ENCODE measurements at places on chromosomes 7 and 10. TPM values are rescaled to one million over a fixed set of nuclear protein-coding genes. Genes with fewer than 3 reads are reported as not detected.
A peak's percentile ranks its signal among the peaks of the same experiment; 100 is the strongest.

SPACDR gene
- not detected for total RNA-seq

GRCh38 chr7:37674531-37674930, 9.0 kb upstream of the GPR141 start:
- no peak for DNase-seq

ASZ1 gene
- not detected for total RNA-seq

DNA sequence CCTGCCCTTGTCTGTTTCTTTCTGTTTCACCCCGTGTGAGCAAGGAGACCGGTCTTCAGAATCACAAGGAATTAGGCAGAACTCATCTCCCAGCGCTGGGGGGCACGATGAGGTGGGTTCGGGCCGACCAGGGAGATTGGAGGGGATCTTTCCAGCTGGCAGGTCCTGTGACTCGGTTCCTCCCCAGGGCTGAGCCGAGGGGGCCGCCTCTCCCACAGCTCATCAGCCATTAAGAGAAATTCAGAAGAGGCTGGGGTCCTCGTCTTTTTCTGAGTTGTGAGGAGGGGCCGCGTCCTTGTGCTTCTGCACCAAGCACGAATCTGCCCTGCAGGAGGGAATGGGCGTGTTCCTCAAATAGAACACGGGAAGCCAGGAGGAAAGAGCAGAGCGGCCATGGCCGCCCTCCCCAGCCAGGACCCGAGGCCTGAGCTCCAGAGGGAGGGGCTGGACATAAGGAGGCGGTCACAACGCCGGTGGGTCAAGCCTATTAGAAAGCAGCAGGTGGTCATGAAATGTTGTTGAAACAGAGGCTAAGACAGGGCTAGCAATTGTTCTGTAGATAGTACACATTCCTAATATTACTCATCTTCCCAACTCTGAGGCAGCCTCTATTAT, 125.3 kb downstream of the ADARB2 start:
- DNase-seq, result no peak

CALD1 gene
- 411 TPM for total RNA-seq

TACC2 gene
- total RNA-seq, result 11.2 TPM

GRCh38 chr10:104807581-104808310, 166.7 kb downstream of the SORCS3 start:
- DNase-seq, result no peak

- no peak for DNase-seq
Observed at GRCh38 chr10:14056610-14057332, 274.0 kb downstream of the FRMD4A start.

GRCh38 chr7:94882891-94883290, 24.5 kb upstream of the PPP1R9A start:
- no peak for DNase-seq

GRCh38 chr10:131312478-131312836, 936 bp upstream of the TCERG1L start:
- DNase-seq, result no peak

GRCh38 chr7:45148653-45148973, 9.0 kb upstream of the RAMP3 start:
- no peak for DNase-seq

- no peak for DNase-seq
Observed at GRCh38 chr7:47330026-47330425, 251.9 kb downstream of the TNS3 start.

DNA sequence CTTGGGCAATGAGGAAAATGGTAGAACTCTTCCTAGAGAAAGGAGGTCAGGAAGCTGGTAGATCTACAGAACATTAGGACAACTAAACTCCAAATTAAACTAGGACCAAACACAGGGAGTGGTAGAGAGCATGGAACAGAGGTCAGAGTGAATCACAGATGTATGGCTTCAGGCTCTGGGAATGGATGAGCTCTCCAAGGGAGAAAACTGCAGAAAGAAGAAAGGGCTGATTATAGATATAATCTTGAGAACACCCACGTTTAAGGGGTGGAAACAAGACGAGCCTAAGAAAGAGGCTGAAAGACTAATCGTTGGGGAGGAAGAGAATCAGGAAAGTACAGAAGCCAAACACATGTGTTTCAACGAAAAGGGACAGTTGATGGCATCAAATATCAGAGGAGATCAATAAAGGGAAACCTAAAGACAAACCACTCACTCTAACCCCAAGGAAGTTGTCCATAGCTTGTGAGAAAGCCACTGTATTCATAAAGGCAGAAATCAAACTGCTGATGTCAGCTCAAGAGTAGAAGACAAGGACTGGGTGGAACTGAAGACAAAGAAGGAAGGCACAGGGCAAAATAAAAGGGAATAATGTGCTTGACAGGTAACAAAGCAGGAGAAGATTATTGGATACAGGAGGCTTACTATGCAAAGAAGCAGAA, 41.4 kb downstream of the NUDCD3 start:
- DNase-seq, result no peak

ARHGEF5 gene
- 0.13 TPM for total RNA-seq

HOXA9 gene
- total RNA-seq, result 7.0 TPM

AS3MT gene
- 0.45 TPM for total RNA-seq

NUDT13 gene
- total RNA-seq, result 0.31 TPM

- DNase-seq, result no peak
Observed at GRCh38 chr7:33183504-33183903, 54.1 kb downstream of the BBS9 start.

DNA sequence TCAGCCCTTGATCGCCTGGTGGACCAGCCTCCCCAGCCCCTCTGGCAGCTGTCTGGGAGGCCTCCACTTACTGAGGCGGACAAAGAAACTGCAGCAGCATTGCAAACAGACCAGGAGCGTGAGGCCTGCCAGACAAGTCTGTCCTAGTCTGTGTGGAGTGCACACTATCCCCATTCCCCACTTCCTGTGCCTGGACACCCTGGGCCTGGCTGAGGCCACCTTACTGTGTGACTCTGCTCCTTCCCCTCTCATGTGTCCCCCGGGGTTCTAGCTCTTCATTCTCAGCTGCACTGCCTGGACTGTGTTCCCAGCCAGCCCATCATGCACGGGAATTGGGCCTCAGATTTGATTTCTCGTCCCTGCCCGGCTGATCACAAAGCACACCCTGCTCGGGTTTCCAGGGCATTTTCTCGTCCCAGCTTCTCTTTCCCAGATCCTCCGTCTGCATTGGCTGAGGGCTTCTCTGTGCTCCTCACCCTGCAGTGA, 16.7 kb upstream of the C10orf90 start:
- DNase-seq, result no peak

DNA sequence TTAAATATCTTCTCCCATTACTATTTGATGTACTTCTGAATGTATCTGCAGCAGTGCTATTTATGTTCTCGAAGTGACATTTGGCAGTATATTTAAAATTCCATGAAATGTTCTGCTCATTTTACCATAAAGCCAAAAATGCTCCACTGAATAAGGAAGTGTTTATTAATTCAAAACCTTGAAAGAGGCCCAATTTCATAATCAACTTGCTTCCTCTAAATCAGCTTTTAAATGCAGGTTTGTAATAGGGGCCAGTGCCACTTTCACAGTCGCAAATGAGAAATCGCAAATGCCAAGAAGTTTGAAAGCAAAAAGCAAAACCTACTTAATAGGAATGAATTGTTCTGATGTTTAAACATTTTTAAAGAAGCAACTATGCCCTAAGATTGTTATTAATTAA, 11.4 kb downstream of the NHLRC2 start:
- no peak for DNase-seq

DNA sequence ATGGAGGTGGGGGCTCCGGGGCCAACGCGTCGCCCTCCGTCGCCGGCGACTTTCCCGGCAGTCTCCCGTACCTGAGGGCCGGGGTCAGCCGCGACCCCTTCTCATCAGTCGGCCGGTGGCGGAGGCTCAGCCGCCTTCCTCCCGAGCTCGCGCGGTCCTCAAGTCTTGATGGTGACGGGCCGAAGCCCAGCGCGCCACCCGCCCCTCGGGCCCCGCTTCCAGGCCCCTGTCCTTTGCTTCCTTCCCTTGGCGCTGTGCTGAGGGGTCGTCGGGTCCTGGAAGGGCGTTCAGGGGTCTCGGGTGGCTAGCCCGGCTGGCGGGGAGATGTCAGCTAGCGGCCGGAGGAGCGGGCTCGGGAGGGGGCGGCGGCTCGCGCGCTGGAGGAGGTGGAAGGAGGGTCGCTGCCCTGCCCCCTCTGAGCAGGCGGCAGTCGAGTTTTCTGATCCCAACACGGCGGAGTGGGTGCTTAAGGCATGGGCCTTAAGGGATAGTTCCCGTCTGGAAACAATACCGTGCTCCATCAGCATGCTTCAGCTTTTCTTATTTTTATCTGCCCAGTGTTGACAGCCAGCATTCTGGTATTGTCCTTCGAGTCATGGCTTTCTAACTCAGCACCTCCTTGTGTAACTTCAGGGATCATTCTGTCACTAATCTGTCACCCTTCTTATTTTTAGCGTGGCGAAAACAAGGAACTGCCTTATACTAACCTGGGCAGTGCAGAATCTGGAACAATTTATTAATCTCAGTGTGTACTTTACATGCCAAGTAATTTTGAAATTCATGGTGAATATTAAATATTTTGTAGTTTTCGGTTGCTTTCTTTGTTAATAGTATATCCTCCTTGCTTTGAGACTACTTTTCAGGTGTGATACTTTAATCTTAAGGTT, 748 bp downstream of the PHTF2 start:
- peak; percentile 60 for DNase-seq

KLF14 gene
- total RNA-seq, result not detected

GRCh38 chr7:35546691-35547429, 148.1 kb downstream of the HERPUD2 start:
- DNase-seq, result no peak

DNA sequence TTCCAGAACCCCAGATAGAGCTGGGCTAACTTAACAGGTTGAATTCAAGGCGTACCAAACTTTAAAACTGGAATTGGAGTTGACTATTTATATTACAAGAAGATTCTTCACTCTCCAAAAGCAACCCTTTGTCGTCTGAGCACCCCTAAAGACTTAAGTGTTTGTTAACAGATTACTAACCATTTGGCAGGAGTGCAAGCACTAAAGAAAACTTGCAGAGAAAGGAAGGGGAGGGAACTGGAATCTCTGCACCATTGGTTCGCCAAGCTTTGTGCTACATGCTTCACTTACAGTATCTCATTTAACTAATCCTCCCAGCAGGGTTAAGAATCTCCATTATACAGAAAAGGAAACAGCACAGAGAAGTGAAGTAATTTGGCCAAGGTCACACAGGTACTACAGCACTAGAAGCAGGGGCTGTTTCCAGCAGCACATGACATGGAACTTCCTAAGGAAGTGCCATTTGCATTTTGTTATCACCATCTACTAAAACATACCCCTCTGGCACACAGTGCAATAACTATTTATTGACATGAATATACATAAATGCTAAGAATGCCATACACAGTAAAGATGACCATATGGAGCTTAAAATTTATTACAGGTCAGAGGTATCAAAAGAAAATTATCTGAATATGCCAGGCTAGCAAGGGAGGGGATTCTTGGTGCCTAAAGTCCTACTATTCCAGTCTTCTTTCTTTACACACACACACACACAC, 201.2 kb downstream of the KCNMA1 start:
- DNase-seq, result no peak

- no peak for DNase-seq
Observed at GRCh38 chr10:4978870-4979269, 15.7 kb downstream of the AKR1C1 start.

HECW1 gene
- 19.1 TPM for total RNA-seq

DNA sequence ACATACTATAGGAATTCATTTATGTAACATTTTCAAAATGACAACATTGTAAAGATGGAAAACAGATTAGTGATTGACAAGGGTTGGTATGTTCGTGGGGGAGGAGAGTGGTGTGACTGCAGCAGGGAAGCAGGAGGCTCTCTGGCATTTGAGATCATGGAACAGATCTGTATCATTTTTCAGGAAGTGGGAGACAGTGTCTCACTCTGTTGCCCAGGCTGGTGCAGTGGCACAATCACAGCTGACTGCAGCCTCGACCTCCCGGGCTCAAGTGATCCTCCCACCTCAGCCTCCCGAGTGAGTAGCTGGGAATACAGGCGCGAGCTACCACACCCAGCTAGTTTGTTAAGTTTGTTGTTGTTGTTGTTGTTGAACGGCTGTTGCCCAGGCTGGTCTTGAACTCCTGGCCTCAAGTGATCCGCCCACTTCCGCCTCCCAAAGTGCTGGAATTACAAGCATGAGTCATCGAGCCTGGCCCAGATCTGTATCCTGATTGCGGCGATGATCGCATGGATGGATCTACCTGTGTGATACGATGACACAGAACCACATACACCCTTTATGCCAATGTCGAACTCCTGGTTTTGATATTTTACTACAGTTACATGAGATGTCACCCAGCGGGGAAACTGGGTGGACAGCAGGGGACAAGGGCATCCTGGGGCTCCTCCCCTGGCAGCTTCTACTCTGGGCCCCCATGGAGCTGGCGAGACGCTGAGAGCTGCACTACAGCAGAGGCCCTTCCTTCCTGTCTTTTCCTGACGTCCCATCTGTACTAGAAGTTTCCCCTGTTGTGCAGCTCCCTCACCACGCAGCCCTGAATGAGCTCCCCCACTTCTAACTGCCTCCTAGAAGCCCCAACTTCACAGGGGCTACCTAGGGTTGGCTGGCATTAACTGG, 12.3 kb upstream of the CYTH3 start:
- DNase-seq, result peak; percentile 73

SKAP2 gene
- 16.4 TPM for total RNA-seq

SKIDA1 gene
- 1.7 TPM for total RNA-seq

FAM25C gene
- total RNA-seq, result not detected

DNA sequence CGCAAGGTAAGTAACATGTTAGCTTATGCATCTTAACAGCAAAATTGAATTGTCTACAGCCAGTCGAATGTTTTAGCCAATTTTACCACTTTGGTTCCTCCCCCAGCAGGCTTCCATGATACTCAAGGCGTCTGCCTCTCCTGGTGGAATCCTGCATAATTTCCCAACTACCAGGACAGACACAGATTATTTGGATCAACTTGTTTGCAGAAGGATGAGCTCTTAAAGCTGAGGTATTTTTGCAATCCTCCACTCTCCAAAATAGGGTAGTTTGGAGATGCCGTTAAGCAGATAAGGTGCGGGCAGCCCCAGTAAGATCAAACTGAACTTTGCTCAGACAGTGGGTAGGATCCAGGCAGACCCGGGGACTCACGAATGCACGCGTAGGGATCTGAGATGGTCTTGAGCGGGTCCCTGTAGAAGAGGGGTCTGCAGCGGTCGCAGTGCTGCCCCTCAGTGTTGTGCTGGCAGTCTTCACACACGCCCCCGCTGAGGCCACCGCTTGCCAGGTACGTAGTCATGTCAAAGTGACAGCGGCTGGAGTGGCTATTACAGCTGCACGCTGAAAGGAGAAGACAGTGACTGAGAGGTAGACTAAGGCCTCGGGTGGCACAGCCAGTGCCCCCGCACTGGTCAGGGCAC, 27.4 kb downstream of the LAMB4 start:
- DNase-seq, result no peak

FLNC gene
- total RNA-seq, result 56.8 TPM

- no peak for DNase-seq
Observed at GRCh38 chr10:20200758-20201157, 384.5 kb downstream of the PLXDC2 start.

GRCh38 chr10:59907918-59908807, 1.8 kb upstream of the CCDC6 start:
- DNase-seq, result peak; percentile 57

MAD1L1 gene
- total RNA-seq, result 114 TPM

MRLN gene
- total RNA-seq, result not detected

GPRIN2 gene
- 0.42 TPM for total RNA-seq

H2BK1 gene
- total RNA-seq, result not detected
